ENCODE measurements at places on chromosomes 6 and 20.

- DNase-seq = no peak
These were observed 281.5 kb upstream of the QKI start for GRCh38 chr6:163133017-163133416.

- no peak for DNase-seq
These were observed 129.0 kb upstream of the FOXQ1 start for GRCh38 chr6:1182722-1183521.

DNA sequence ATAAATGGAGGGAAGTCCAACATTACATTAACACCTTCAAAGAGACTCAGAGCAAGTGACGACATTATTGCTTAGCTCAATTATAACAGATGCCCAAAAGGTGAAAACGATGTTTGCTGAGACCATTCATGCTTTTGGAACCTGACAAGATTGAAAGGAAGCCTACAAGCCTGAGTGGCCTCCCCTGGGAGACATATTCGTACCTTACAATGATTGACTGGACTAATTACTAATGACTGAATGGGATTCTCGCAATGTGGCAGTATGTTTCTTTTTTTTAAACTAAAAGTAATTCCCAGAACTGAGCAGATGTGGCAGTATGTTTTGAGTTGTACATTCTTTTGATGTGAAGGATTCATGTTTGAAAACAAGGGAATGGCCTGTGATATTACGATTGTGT is 49.9 kb downstream of the VEGFA start:
- no peak for DNase-seq

GRCh38 chr6:169841251-169841650 is 89.8 kb downstream of the ERMARD start:
- no peak for DNase-seq

DNA sequence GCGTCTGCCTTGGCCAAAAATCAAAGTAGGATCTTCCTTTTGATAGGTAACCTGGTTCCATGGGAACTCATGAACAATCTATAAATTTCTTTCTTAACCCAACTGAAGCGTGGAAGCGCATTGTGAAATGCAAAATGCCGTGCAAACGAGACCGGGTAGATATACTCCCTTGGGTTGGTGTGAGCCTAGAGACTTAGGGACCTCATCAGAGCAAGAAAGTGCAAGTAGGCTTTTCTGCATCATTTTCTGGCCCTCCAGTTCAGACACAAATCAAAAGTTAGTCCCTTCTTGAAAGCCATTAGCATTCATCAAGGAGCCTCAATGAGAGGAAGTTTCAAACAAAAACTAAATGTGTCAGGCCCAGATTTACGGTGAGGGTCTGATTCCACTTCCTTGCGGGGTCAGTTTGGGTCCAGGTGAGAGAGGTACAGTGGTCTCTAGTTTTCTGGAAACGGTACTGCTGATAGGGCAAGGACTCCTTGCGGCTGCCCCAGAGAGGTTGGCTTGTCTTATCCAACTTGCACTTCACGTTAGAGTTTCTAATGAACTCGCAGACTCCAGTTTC is 5.3 kb upstream of the ZNF184 start:
- DNase-seq = no peak

DNA sequence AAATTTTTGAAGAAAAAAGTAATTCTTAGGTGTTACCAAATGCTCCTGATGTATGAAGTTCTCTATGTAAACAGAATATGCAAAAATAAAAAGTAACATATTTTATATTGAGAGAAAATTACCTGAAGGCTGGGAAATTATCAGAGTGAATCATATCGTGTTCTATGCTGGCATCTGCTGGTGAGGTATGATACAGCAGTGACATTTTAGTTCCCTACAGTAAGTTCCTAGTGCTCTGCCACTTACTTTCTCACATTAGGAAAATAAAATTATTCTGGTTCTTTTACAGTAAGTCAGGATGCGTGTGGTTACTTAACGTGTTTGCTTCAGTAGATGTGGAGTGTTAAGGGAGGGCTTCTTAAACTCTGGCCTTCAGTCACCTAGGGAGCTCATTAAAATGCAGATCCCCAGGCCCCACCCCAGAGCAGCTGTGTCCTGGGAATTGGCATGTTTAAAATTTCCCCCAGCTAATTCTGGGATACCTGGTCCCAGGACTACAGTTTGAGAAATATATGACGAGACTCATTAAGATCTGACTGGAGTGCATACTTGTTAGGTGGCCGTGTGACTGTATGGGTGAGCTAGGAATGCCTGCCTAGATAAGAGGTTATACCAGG is 3.2 kb downstream of the ACTR5 start:
- no peak for DNase-seq

GRCh38 chr6:20604159-20604558 is 69.9 kb downstream of the CDKAL1 start:
- DNase-seq = no peak

GRCh38 chr6:139925894-139926641 is 551.6 kb upstream of the CITED2 start:
- peak; percentile 56 for DNase-seq

GRCh38 chr20:51204794-51205193 is 181.9 kb upstream of the KCNG1 start:
- no peak for DNase-seq

DNA sequence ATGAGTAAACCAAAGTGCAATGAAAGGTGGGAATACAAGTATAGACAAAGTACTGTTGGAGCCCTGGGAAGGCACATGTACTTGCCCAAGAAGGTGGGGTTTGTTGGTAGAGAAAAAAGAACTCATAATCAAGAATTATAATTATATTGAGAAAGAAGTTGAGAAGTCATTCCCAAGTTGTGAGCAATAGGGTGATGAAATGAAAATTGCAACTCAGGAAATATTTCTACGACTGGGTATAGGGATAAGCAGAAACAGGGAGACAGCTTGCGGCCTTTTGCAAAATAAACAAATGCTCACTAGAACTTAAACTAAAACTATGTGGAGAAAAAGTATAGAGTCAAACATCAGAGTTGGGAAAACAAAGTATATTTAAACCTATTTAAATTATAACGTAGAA is 250.7 kb upstream of the FAM83B start:
- no peak for DNase-seq

DNA sequence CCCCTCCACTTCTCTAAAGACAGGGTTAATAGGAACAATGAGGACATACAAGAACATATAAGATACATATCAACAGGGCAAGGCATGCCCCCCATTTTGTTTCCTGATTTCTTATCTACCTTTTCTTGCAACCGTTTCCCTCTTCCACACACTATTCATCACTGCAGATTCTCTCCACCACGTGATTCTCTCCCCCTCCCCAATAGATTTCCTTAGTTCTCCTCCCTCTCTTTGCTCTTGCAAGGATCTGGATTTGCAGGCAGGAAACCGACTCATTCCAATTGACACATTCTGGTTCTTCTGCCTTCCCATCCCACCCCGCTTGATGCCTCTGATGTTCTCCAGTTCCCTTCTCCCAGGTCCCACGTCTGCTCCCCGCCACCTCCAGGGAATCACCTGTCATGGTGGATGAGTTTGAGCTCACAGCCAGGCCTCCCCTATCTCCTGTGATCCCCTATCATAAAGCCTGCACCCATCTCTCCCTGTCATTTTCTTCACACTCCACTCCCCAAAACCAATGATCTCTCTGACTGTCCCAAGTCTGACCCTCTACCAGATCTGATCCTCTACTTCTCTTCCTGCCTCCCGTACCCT is 7.5 kb downstream of the GABBR1 start:
- DNase-seq = no peak

DNA sequence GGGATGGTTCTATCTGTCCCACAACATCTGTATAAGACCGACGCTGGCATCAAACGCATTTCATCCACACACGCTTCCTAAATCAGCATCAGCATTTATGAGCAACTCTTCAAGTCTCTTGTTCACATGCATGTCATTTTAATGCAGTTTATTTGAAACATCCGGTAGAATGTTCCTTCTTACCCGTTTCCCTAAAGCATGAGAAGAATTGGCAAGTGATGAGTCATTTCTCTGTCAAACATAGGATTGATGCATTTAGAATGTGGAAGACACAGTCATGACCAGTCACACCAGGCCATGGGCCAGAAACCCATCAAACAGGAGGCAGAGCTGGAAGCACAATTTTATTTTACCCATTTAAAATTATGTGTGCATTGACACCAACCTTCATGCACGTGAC is 122.8 kb downstream of the UST start:
- DNase-seq = no peak

- DNase-seq = no peak
These were observed 53.5 kb downstream of the BCAS4 start for GRCh38 chr20:50848341-50848808.

GRCh38 chr6:72741083-72741482 is 119.2 kb downstream of the KCNQ5 start:
- no peak for DNase-seq

DNA sequence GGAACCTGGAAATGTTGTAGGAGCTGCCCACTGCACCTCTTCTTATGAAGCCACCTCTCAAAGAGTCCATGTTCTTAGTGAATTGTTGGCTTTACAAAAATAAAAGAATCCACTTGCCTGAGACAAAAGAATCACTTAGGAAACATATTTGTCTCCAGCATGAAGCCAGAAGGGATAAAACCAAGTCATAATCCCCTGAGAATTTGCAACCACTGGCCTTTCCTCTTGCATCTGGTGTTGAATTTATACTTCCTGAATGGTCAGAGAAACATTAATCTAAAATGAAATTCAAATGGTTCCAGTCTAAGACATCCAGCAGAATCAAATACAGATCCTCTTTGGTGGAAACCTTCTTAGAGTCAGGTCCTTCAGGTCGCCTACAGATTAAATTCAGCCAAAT is 192.5 kb upstream of the ECI2 start:
- DNase-seq = no peak

DNA sequence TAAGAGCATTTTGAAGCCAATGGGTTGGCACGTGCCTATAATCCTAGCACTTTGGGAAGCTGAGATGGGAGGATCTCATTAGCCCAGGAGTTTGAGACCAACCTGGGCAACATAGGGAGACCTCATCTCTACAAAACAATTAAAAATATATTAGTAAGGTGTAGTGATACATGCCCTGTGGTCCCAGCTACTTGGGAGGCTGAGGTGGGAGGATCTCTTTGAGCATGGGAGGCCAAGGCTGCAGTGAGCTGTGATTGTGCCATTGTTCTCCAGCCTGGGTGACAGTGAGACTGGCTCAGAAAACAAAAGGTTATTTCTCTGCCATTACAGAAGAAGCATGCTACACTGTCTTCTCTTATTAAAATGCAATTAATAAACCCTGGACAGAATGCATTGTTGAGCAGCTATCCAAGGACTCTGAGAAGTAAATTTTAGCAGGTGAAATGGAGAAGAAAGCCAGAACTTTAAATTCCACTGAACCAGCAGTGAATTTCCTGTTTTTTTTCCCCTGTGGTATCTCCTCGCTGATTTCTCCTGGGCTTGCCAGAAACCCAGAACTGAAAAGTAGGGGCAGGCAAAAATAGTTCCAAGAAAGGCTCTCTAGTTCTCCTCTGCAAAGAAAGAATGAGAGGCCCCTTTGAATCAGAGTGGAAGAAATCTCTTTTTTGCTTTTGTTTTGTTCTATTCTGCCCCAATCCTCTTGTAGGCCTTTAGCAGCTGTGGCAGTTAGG is 8.4 kb downstream of the AMD1 start:
- no peak for DNase-seq

DNA sequence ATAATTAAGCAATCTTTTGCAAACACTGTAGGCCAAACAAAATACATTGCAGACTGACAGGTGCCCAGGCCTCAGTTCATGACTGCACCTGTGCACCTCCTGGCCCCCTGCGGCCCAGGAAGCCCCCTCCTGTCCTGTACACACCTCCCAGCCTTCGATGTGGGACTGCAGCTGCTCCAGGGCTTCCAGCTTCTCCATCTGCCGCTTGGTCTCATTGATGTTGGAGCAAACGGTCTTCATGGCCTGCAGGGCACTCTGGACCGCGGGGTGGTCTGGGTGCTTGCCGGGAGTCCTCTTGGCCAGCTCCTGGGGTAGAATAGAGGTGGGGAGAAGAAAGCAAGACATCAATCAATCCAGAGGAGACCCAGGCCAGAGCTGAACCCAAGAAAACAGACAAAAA is 119.7 kb downstream of the PREX1 start:
- DNase-seq = no peak

- DNase-seq = peak; percentile 5
These were observed 178.4 kb downstream of the DLL1 start for GRCh38 chr6:170112583-170112860.

- DNase-seq = no peak
These were observed 22.4 kb downstream of the MANBAL start for GRCh38 chr20:37311710-37312355.

DNA sequence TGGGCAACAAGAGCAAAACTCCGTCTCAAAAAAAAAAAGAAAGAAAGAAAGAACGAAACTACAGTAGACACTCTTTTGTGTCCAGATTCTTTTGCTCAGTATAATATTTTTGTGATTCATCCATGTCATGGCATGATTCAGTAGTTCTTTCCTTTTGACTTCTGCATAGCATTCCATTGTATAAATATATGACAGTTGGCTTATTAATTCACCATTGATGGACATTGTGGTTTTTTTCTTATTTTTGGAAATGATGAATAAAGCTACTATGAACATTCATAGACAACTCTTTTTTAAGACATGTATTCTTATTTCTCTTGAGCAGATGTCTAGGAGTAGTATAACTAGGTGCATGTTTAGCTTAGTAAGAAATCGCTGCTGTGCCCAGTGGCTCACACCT is 10.3 kb upstream of the IER3 start:
- no peak for DNase-seq

DNA sequence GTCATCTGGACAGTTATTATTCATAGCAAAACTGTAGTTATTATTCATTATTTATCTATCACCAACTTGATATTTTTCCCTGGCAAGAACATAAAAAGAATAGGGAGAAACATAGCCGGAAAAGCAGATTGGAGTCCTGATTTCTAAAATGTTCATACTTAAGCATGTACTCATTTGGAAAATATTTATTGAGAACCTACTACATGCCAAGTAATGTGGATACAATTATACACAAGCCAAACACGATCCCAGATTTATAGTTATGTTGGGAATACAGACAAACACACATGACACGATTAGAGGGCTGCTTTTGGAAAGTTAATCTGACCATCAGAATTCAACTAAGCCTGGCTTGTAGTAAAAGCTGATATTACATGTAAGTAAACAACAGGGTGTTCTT is 30.7 kb downstream of the ARHGAP18 start:
- no peak for DNase-seq

- no peak for DNase-seq
These were observed 1.9 kb downstream of the CITED2 start for GRCh38 chr6:139372326-139373153.

DNA sequence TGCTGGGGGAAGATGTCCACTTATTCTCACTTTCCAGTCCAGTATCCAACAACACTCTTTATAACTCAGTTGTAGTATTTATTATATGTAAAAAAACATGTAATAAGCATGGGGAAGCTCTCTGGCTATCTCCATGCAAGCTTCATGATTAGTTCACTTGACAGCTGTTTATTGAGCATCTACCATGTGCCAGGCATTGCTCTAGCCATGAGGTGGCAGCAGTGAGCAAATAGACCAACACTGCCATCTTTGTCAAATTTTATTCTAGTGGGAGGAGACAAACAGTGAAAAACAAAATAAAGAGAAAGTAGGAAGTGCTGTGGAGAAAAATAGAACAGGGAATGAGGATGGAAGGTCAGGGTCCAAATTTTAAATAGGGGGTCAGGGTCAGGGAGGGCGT is 131.8 kb downstream of the CFAP61 start:
- DNase-seq = no peak

- no peak for DNase-seq
These were observed 133.2 kb upstream of the HDGFL1 start for GRCh38 chr6:22436134-22436533.

GRCh38 chr6:74409447-74409846 is 713.4 kb downstream of the CD109 start:
- no peak for DNase-seq

GRCh38 chr6:162260027-162260426 is 467.5 kb downstream of the PRKN start:
- DNase-seq = no peak
